ENCODE measurements at places on chromosomes 7 and 10.
A peak's percentile ranks its signal among the peaks of the same experiment; 100 is the strongest.

GRCh38 chr7:142443216-142444010 is 185.6 kb upstream of the PRSS58 start:
- no peak for DNase-seq

DNA sequence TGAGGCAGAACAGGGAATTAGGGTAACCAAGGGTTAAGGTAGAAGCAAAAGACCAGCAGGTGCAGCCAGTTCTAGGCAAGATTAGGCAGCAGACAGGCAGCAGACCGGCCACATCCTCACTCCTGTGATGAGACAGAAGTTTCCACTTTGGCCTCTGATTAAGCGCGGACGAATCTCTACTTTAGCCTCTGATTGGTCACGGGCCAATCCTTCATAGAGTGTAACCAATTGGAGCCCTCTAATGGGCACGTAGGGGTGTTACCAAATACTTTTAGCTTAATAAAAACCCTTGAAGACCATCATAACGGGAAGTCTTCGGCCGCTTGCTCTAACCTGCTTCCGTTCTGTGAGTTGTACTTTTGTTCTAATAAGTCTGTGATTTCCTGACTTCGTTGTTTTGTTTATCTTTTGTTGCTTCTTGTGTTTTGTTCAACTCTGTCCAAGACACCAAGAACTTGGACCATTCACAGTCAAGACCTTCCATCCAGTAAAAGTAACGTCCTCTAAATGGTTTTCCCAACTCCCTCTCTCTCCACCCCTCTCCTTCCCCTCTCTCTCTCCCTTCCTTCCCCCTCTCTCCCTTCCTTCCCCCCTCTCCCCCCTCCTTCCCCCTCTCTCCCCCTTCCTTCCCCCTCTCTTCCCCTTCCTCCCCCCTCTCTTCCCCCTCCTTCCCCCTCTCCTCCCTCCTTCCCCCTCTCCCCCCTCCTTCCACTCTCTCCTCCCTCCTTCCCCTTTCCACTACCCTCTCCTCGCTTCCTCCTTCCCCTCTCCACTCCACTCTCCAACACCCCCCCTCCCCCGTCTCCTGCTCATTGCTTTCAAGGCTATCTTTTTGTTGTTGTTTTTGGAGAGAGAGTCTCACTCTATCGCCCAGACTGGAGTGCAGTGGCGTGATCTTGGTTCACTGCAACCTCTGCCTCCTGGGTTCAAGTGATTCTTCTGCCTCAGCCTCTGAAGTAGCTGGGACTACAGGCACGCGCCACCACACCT is 13.2 kb upstream of the MALSU1 start:
- DNase-seq = no peak

DNA sequence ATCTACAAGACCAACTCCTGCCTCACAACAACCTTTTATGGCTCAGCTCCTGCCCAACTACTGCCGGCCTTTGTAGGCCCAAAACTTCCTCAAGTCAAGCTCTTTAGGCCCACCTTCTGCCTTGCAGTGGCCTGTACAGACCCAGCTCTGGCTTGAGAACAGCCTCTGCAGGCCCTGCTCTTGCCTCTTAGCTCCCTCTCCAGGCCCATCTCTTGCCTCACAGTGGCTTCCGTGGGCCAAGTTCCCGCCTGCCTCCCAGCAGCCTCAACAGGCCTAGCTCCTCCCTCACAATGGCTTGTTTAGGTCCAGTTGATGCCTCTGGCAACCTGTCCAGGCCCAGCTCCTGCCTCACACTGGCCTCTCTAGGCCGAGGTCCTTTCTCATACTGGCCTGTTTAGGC is 32.4 kb upstream of the VKORC1L1 start:
- DNase-seq = no peak

DNA sequence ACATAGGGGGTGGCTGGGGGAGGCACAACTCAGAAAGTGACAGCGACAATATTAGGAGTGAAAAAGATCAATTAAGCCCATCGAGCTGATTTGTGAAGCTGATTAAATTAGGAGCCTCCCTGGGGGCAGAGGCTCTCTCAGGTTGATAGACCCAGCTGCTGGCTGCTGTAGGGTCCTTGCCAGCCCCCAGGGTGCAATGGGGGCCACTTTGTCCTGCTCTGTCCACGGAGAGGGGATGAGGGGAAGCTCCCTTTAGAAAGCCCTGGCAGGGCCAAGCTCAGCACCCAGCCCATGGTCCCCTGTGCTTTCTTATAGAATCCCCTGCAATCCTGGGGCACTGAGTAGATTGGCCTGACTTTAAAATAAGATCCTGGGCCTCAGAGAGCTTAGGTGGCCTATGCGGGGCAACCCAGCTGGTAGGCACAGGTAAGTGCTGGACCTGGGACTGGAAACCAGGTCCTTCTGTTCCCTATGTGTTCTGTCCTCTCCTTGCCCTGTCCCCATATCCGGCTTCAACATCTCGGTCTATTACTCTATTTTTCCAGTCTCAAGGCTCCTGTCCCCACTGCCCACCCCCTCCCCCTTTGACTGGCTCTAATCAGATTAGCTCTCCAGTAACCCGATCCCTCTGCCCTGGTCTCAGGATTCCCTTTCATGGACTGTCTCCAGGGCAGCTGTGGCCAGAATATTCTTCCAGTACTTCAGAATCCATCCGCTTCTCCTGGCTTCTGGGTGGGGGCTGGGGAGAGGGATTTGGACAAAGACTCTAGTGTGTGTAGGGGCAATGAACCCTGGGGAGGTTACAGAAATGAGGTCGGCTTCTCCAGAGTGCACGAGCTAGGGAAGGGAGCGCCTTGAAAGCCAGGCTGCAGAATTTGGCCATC is 259.6 kb downstream of the RPS24 start:
- no peak for DNase-seq

DNA sequence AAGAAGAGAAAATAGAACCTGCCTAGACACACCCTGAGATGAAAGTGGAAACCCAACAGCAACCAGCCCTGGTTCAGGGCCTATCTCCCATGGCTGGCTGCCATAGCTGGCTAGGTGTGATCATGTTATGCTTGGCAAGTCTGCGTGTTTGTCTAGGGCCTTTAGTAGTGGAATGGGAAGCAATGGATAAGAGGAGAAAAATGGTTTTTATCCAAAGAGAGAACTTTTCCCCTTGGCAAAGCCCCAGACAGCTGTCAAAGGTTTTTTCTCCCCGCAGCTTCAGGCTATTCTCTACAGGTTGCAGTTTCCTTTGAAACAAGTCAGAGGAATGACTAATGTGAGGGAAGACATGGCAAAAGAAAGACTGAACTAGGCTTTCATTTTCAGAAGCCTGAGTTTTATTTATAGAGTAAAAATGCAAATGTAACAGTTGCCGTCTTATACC is 161.5 kb downstream of the SEMA3D start:
- DNase-seq = no peak

DNA sequence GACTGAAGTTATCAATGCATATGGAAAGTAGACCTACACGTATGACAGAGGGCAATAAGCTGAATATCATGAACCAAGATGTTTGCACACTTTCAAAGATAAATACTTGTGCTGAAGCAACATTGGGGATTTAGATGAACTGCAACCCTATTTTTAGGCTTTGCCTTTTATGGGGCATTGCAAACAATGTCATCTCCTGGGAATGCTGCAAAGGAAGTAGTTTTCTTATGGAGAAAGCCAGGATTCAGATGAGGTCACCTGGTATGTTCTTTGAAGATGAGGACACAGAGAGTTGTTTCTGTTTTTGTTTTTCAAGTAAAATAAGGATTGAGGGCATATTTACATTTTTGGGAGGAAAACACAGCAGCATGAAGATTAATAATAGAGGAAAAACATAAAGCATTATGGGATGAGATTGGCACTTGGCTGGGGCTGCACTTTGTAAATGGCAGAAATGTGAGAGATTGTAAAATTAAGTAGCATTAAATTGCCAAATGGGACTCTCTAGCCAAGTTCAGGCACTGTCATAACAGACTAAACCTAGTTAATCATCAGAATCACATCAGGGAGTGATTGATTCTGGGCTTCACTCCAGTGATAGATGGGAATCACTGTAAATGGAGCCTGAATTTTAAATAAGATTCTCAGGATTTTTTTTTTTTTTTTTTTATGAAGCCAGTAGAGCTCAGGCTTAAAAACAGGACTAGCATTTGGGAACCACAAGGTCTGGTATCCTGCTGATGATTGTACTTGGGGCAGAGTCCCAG is 63.1 kb downstream of the MALRD1 start:
- no peak for DNase-seq

DNA sequence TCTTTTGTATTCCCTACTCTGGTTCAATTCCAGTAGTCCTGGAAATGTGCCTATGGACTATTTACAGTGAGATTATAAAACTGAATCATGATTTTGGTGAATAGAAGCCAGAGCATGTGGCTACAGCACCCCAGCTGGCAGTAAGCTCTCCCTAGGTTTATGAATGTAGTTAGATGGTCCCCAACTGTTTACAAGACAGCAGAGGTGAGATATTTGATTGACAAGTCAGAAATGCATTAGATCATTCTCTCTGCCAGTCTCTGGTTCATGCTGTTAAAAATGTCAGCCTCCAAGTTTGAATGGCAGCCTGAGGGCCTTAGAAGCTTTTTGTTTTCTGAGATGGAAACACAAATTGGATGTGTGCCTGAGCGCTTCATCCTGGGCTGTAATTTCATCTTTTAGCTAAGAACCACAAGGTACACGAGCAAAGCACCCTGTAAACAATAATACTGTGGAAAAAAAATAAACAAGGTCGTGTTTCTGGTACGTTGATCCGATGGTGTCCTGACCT is 85.0 kb downstream of the BTRC start:
- no peak for DNase-seq

- no peak for DNase-seq
Measured at GRCh38 chr7:54978364-54979116, 40.3 kb upstream of the EGFR start.

GRCh38 chr10:55870186-55870585 is 490.9 kb downstream of the ZWINT start:
- DNase-seq = no peak

GRCh38 chr10:70690589-70690988 is 18.3 kb downstream of the ADAMTS14 start:
- DNase-seq = no peak

- no peak for DNase-seq
Measured at GRCh38 chr10:30155401-30155800, 96.0 kb upstream of the JCAD start.

DNA sequence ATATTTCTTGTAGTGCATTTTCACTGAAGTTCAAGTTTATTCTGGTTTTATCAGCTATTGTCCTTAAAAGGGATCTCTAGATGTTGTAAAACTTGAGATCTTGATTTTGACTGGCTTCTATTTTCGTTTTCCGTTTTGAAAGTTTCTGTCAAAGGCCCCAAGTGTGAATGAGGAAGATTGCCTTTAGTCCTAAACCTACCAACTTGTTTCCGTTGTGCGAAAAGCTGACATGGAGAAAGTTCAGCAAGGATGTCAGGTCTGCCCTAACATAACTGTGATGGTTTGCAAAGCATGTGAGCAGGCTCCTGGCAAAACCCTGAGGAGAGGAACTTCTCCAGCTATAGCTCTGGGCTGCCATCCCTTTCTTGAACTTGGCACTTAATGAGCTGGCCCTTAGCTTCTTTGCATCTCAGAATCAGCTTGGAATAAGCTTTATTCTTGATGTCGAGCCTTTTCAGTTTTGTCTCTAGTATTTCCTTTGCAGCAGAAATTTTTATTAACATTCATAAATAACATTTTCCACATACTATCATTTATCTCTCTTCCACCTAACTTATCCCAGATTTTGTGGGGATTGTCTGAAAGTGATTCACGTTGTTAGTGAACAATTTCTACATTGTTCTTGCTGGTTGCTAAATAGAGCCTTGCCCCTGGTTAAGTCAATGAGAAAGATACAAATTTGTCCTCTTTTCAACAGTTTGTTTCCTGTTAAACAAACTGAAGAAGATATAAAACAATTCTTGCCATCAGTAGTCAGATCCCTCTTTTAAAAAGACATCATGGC is 559.4 kb downstream of the SUGCT start:
- DNase-seq = no peak

- peak; percentile 69 for DNase-seq
Measured at GRCh38 chr10:14560274-14560673, 214.4 kb downstream of the FAM107B start.

DNA sequence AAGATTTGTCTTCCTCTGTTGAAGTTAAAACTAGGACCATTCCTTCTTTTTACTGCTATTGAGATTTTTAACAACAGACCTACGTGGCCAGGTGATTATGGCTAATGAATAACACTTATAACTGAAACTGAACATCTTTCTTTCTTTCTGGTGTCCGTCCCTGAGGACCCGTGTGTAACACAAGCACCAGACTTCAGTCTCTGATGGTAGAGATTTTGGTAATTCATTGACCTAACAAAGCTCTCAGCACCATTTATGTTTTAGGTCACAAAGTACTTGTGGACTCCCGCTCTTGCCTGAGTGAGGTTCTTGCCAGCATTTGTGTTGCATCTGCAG is 40.4 kb upstream of the TMEM229A start:
- no peak for DNase-seq

DNA sequence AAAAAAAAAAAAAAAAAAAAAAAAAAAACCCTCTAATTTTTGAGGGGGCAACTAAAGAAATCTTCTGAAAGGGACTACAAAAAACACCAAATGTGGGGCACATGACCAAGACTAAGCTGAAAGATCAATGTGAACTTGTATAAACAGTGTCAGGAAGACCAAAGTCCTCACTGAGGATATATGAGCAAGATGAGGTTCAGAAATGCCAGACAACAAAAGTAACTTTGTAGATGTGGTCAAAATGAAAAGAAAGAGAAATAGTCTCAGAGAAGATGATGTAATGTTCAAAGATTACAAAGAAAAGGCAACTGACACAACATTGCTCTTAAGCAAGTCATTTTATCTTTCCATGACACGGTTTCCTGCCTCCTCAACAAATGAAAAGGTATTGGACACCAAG is 48.7 kb upstream of the PTPRZ1 start:
- no peak for DNase-seq

DNA sequence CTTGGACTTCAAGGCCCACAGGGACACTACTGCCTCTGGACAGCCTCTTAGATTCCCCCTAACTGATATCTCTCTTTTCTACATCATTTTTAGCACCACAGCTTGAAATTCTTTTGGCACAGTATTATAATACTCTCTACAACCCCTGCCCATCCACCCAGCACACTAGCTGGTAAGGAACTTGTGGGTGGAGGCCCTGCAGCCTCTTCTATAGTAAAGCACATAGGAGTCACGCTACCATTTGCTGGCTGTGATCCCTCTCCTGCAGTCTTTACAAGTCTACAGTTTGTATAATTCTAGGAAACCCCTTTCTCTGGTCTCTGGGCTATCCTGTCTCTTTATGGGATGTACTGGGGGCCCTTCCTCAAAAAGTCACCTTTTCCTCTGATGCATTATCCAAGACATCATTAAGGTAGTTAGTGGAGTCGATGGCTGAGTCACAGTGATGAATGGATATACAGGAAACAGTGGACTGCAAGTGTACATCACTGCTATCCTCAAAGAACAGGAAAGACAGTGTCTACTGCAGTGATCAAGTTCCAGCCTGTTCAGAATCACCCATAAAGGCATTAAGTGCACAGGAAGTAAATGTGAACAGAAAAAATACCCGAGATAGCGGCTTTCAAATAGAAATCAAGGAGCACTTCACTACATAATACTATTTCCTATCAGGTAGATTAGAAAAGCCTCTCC is 54.4 kb downstream of the STK17A start:
- DNase-seq = no peak

- DNase-seq = no peak
Measured at GRCh38 chr10:86960003-86960862, 1.8 kb downstream of the SNCG start.

DNA sequence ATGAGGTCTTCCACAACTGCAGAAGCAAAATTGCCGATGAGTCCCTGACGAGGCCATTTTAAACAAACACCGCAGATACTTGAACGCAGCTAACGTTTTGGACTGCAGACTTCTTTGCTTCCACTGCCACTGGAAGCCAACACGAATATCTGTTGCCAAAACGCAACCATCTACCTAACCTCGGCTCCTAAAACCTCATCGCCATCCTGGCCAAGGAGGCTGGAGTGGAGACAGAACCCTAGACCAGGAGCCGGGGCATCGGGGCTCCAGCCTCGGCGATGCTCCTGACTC is 493 bp downstream of the WDR91 start:
- no peak for DNase-seq

Measured in activated CD8-positive, alpha-beta memory T cell treated with anti-CD3 and anti-CD28 coated beads, Interleukin-2, amount 50 U/mL, for 4 hours (primary cell).